ENCODE measurements at places on chromosomes 6 and 20.

DNA sequence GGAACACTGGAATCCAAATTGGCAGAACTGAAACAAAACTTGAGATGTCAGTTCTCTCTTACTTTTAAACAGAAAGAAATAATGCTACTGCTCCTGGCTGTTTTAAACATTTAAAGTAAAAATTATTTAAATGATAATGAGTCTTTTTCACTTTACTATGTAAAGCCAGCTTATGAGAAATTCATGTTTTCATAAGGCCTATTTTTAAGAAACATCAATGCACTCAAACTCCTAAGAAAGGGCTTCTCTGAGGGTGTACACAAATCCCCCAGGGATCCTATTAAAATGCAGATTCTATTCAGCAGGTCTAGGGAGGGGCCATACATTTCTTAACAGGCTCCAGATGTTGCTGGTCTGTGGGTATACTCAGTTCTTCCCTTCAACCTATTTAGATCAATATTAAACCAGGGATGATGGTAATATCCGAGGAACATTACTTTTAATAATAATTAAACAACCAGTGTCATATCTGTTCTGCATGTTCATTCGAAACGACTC lies 2.3 kb downstream of the FERMT1 start:
- DNase-seq, result no peak

DNA sequence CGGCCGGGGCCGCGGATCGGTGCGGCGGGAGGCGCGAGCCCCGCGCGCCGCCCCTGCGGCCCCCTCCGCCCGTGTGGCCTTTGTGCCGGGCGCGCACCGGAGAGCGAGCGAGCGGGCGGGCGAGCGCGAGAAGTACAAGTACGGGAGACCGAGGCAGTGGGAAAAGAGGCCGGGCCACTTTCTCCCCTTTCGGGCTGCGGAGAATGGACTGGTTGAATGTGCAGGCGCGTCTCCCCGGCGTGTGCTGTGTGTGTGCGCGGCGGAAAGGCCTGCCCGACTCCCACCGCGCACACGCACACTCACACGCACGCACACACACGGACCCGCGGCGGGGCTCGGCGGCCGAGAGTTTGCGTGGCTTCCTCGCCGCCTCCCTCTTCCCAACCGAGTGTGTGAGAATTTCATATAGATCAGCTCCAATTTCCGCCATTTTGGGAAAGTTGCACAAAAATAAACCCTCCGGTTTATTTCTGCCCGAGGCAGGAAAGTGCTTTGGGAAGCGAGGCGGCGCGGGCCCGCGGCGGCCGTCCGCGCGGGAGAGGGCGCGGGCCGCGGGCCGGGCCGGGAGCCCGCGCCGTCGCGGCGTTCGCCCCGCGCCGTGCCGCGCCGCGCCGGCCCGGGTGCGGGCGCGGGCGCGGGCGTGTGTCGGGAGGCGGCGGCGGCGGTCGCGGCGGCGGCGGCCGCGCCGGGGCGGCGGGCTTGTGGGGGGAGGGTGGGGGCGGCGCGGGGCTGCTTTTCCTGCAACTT lies 1.1 kb downstream of the L3MBTL3 start:
- DNase-seq, result peak; percentile 74

DNA sequence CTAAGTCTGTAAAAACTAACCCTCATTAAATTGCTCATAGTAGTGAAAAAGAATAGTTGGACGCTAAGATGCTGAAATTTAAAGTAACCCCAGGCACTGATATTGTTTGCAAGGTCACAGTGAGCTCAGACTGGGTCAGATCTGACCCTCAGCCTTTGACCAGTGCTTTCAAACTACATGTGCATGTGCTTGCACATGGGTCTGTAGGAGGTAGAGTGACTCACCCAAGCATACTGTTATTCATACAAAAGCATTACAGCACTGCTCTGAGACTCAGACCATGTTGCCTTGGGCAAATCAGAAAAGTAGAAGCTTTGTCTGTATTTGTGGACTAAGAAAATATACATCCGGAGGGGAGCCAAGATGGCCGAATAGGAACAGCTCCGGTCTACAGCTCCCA lies 326.4 kb upstream of the MARCKS start:
- DNase-seq, result peak; percentile 7

DNA sequence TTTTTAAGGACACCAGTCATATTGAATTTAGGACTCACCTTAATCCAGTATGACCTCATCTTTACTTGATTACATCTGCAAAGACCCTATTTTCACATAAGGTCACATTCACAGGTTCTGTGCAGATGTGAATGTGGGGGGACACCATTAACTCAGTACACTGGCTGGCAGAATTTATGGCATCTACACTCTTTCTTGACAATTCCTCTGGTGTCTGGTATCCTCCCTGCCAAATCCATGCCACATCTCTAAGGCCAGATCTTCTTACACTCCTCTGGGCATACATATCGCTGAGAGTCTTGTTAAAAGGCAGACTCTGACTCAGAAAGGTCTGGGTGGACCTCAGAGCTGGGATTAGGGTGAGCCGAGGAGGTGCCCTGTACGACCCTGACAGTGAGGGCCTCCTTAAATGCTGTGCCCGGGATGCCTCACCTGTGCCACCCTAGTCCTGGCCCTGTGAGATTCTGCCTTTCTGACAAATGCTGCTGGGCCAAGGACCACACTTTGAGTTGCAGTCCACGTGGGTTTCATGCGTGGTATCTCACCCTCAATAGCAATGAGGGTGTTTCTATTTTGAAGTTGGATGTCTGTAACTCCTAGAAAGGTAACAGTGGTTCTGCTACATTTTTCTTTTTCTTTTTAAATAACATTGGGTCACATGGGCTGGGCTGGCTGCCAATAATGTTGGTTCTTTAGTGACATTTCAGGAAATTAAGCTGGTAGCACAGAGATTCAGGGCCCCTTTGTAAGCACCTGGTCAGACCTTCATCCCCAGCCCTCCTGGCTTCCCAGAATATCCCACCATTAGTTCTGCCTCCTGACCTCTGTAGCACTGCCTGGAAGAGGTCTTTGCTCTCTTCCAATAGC lies 17.2 kb upstream of the LRRN4 start:
- DNase-seq, result no peak

DNA sequence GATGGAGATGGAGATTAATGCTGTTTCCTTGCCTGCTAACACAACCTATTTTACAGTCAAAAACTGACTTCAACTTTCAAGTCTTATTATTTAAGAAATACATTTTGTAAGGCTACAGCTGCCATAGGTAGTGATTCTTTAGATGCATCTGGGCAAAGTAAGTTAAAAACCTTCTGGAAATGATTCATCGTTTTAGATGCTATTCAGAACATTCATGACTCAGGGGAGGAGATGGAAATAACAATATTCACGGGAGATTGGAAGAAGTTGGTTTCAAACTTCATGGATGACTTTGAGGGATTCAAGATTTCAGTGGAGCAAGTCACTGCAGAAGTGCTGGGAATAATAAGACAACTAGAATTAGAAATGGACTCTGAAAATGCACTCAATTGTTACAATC lies 174.9 kb upstream of the GGTLC1 start:
- DNase-seq, result no peak

DNA sequence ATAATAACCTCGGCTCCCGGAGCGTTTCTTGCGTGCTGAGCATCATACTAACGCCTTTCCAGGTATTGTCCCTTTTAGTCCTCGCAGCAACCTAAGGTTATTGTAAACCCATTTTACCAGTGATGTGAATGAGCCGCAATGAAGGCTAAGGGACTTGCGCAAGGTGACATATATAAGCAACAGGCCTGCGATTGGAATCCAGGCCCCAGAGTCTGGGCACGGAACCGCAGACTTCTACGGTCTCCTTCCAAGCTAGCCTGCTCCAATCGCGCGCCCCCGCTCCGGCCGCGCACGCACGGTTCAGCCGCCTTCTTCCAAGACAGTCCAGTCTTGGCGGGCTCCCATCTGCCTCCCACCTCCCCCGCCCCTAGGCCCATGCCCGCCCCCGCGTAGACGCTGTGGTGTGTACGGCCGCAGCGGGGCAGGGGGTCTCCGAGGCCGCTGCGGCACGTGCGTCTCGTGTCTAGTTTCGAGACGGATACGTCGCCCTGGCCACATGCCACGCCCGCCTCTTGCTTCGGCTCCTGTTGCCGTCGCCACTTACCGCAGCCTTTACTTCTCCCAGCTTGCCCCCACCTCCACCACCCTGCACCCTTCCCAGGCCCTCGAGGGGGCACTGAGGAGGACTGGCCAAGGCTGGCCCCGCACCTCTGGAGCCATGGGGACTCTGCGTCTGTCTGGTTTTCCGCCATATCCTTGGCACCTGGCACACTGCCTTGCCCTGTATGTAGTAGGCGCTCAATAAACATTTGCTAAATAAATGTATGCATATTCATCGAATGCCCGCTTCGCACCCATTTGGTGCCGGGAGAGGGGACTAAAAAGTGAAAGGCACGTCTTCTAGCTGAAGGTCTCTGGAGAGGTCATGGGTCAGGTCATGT lies 855 bp upstream of the GFOD1 start:
- peak; percentile 57 for DNase-seq

- peak; percentile 96 for DNase-seq
Observed at GRCh38 chr6:31664790-31665500, at the start of gene GPANK1. Gene GPANK1, minus strand, starts transcription at chr6:31664997. Its CDS starts 519 bp downstream, at chr6:31664478.
